ENCODE measurements at places on chromosomes 2 and 18. TPM values are rescaled to one million over a fixed set of nuclear protein-coding genes. Genes with fewer than 3 reads are reported as not detected.

The PROC gene
- 4.1 TPM for total RNA-seq

The UGT1A3 gene
- total RNA-seq = 0.64 TPM

DNA sequence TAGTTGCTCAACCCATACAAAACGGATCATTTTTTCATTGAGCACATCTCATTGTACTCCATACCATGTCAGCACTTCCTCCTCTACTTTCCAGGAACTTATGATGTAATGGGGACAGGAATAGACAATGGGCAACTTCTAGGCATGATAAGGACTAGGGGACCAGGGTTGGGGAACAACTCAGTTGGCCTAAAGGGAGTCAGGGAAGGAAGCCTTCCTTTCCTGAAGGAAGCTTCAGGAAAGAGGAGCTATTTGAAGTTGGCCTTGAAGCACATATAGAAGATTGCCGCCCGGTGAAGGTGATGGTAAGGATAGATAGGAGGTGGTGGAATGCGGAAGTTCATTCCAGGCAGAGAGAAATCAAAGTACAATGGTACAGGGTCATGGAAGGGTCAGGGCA, 283.9 kb downstream of the SLC8A1 start:
- H3K27me3 ChIP-seq = no peaks in the 10 kb centered on the region
- H3K36me3 ChIP-seq = no peaks in the 10 kb centered on the region
- H3K27ac ChIP-seq = no peak overlapping the region
- peak; percentile 16 for DNase-seq
- no peak overlapping the region for H3K4me3 ChIP-seq

DNA sequence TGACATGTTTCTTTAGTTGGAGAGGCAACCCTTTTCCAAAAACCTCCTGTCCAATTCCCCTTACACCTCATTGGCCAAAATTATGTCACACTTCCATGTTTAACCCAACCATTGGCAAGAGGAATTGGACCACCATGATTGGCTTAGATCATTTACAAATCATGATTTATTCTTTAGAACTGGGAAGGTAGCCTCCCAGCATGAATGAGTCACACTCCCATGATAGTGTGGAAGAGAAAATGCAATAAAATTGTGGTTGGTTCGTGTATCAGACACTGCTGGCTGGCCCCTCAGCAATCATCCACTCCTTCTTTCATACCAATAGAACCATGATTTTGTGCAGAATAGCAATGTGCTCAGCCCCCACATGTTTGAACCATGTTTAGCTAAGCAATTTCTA, 156.6 kb upstream of the ACVR2A start:
- no peaks in the 10 kb centered on the region for H3K36me3 ChIP-seq
- DNase-seq = no peak
- H3K27me3 ChIP-seq = no peaks in the 10 kb centered on the region
- H3K4me3 ChIP-seq = no peak overlapping the region
- peaks cover 14% of the 10 kb centered on the region for H3K4me1 ChIP-seq
- H3K27ac ChIP-seq = no peak overlapping the region

The BABAM2 gene
- total RNA-seq = 57.3 TPM

DNA sequence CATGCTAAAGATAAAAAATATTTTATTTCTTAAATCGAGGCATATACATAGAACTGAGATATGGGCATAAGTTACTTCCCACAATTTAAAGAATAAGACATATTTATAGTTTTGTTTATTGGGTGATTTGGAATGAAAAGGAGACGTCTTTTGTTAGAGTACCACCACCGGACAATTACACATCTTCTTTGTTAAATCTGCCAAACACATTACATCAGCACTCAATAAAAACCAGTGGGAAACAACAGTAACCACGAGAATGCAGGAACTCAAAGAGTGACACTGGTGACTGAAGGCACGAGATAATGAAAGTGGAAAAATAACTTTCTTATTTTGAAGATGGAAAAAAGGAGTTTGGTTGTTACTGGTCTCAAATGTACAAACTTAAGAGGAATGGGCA, 92.6 kb upstream of the TFCP2L1 start:
- H3K27me3 ChIP-seq = no peaks in the 10 kb centered on the region
- H3K27ac ChIP-seq = no peak overlapping the region
- H3K4me3 ChIP-seq = no peak overlapping the region

DNA sequence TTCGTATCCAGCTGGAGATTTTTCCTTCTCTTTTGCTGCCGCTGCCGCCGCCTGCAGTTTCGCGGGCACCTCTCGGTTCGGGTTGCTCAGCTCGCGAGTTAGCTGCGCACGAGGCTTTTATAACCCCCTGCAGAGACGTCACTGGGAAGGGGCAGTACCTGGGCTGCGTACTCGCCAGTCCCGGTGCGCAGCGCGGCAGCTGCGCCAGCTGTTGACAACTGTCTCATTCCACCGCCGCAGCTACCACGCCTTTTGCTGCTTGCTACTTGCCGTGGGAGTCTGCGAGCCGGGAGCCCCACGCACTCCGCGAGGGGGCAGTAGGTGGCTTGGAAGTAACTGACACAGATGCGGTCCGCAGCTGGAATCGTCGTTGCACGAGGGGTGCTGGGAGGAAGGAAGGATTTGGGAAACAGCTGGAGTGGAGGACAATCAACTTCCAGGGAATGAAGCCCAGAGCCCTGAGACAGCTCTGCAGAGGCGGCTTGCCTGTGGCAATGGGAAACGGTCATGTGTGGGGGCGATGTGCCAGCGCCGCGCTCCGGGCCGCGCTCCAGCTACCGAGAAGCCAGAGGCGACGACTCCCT, at the start of gene TACR1:
Gene TACR1, minus strand, starts transcription at position 93 of the 584 bp plus-strand sequence. CDS start 586 bp downstream, outside the sequence.
- peaks cover 15% of the 10 kb centered on the region for H3K4me1 ChIP-seq
- H3K27me3 ChIP-seq = peaks cover 9% of the 10 kb centered on the region
- H3K36me3 ChIP-seq = no peaks in the 10 kb centered on the region
- H3K27ac ChIP-seq = no peak within 1 kb of the TSS
- peak; percentile 76 for DNase-seq

DNA sequence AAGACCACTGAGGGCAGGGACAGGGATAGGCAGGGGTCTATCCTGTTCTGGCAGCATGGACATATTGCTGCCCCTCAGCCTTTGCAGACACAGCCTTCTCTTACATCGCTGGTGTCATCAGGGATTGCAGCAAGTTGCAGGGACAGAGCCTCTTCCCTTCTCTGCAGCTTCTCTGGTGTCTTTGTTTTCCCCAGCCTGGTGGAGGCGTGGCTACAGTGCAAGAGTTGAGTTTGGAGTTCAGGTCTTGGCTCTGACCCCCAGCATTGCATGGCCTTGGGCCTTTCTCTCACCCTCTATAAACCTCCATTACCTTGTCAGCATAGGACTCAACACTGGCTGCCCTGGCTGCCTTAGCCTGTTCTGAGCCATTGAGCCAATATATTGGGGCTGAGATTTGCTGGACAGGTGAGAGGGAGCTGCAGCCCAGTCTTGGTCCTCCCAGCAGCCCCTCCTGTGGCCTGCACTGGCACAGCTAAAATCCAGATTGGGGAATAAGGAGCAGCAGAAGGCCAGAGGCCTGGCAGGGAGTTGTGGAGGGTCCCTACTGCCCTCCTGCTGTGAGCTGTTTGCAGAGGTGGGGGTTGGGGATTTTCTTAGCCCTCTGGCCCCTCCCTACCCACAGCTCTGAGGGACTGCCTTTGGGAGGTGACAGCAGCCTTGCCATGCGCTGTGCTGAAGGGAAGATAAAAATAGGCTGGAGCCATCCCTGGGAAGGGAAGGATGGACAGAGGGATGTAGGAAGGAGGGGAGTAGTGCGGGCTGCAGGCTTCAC, 22.8 kb downstream of the EHD3 start:
- no peak for DNase-seq
- no peaks in the 10 kb centered on the region for H3K4me1 ChIP-seq
- no peaks in the 10 kb centered on the region for H3K27me3 ChIP-seq
- no peak overlapping the region for H3K4me3 ChIP-seq

GRCh38 chr2:17758118-17758517, 4.2 kb downstream of the GEN1 start:
- H3K4me3 ChIP-seq = no peak overlapping the region
- H3K27me3 ChIP-seq = no peaks in the 10 kb centered on the region
- no peaks in the 10 kb centered on the region for H3K36me3 ChIP-seq
- no peaks in the 10 kb centered on the region for H3K4me1 ChIP-seq
- DNase-seq = no peak

GRCh38 chr18:63819786-63820185, 44.6 kb downstream of the SERPINB7 start:
- no peaks in the 10 kb centered on the region for H3K36me3 ChIP-seq
- H3K4me1 ChIP-seq = no peaks in the 10 kb centered on the region
- H3K27me3 ChIP-seq = no peaks in the 10 kb centered on the region

The AUP1 gene
- 154 TPM for total RNA-seq

GRCh38 chr2:28754321-28754720, 2.7 kb downstream of the PPP1CB start:
- H3K36me3 ChIP-seq = no peaks in the 10 kb centered on the region
- no peak overlapping the region for H3K4me3 ChIP-seq
- H3K27me3 ChIP-seq = no peaks in the 10 kb centered on the region

- H3K4me3 ChIP-seq = peak overlapping the region; percentile 99
- H3K27me3 ChIP-seq = no peaks in the 10 kb centered on the region
- 0 out of 2 replicates have a peak, but pooled peaks cover 13% of the 10 kb centered on the region for H3K4me1 ChIP-seq
- peak overlapping the region; percentile 97 for H3K27ac ChIP-seq
Observed at GRCh38 chr2:68253219-68254068, 1.1 kb upstream of the PPP3R1 start.

DNA sequence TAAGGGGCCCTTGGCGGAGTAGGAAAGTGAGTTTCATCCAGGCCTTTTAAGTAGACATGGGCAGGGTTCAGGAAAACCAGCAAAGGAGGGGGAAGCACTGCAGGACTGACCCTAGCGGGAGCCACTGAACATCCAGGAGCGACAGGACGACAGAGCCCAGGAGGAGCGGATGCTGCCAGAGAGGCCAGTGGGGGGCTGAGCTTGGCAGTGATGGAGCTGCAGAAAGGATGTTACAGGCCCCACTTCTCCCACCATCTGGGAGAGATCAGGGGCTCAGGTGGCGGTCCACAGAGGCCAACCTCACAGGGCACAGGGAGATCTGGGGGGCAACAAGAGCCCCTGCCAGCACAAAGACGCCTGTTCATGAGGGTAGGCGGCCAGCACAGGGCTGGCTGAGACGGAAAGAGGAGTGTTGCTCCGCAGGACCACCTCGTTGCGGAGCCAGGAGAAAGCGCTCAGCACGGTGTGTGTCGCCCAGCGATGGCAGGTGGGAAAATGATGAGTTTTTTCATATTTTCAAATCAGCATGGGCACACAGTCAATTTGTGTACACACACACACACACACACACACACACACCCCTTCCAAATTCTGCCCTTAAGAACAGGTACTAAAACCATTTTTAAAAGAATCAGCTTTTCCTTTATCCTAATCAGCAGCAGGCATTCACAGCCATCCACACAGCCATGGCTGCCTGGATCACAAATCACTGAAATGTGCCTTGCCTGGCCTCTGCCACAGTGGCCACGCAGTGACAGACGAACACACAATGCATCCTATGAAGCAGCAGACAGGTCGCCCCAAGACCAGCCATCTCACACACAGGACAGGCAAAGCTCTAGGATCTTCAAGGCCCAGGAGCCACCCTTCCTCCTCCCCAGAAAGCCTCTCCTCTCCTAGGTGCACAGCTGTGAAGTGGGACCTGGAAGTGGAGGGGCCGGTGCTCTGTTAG, 63.2 kb downstream of the NDUFA10 start:
- no peak overlapping the region for H3K27ac ChIP-seq
- DNase-seq = no peak
- no peaks in the 10 kb centered on the region for H3K4me1 ChIP-seq
- no peaks in the 10 kb centered on the region for H3K27me3 ChIP-seq
- H3K4me3 ChIP-seq = no peak overlapping the region

- H3K4me1 ChIP-seq = no peaks in the 10 kb centered on the region
- H3K36me3 ChIP-seq = no peaks in the 10 kb centered on the region
- H3K27me3 ChIP-seq = no peaks in the 10 kb centered on the region
- H3K27ac ChIP-seq = no peak overlapping the region
Observed at GRCh38 chr2:187264612-187265011, 183.4 kb downstream of the CALCRL start.

GRCh38 chr2:193428336-193428818, 1233.6 kb upstream of the TMEFF2 start:
- H3K27ac ChIP-seq = peak overlapping the region; percentile 31
- peaks cover 34% of the 10 kb centered on the region for H3K4me1 ChIP-seq
- DNase-seq = peak; percentile 80
- H3K27me3 ChIP-seq = no peaks in the 10 kb centered on the region

DNA sequence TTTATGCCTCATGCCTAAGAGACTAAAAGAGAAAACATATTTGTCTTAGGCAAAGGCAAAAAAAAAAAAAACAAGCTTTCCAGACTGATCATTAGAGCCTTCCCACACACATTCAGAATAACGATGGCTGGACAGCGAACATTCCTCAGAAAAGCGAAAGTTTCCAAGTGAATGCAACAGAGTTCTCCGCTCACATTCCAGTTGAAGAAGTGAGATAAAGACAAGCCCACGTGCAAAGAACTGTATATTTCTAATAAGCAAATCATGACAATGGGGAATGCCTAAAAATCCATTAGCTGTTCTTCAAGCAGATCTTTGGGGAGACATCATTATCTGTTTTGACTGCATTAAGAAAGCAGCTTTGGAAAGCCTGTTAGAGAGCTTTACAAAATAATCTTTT, 347.9 kb downstream of the METTL4 start:
- H3K27ac ChIP-seq = no peak overlapping the region
- H3K27me3 ChIP-seq = no peaks in the 10 kb centered on the region
- no peak for DNase-seq
- H3K4me3 ChIP-seq = no peak overlapping the region
- H3K4me1 ChIP-seq = peaks cover 4% of the 10 kb centered on the region

DNA sequence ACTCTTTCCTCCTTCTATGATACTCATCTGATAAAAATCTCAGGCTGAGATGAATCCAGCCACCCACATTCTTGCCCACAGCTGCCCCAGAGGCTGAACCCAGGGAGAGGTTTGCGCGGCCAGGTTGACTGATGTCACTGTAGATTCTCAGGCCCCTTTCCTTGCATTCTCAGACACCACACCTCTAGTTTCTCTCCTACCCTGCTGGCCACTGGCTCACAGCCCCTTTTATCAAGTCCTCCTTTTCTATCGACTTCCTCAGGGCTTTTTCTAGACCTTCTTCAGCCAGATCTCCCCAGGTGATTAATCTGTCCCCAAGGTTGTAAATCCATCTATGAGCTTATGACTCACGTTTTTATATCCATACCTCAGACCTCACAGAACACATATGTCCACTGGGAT, 99.8 kb downstream of the TACR1 start:
- H3K4me3 ChIP-seq = no peak overlapping the region
- H3K27ac ChIP-seq = no peak overlapping the region
- H3K27me3 ChIP-seq = no peaks in the 10 kb centered on the region
- DNase-seq = no peak
- no peaks in the 10 kb centered on the region for H3K36me3 ChIP-seq
- H3K4me1 ChIP-seq = peaks cover 13% of the 10 kb centered on the region
